AG09309 (cell line): ENCODE measurements at places on chromosomes 2 and 18.

GRCh38 chr2:196534495-196534894 lies 105.0 kb upstream of the CCDC150 start:
- no peak for DNase-seq

DNA sequence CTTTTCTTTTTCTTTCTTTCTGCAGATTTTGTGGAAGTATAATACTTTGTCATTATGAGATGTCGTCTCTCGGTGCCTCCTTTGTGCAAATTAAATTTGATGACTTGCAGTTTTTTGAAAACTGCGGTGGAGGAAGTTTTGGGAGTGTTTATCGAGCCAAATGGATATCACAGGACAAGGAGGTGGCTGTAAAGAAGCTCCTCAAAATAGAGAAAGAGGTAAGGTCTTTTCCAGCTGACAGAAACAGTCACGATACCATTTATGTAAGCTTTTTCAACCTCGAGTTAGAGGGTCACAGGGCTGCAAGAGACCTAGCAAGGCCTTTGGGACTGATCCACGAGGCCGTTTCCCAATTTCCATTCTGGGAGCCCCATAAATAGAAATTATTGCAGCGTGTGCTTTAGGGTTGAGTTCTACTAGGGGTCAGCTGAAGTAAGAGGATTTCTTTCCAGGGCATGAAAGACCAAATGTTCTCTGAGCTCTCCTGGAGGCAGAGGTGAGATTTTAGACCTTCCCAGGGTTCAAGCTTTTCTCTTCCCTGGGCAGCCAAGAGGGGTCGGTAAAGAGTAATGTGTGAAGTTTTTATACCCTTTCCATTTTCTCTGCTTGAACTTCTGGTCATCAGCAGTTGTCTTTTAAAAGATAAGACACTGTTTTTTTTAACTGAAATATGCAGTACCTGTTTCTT lies 15.5 kb downstream of the MAP3K20 start:
- no peak for DNase-seq

DNA sequence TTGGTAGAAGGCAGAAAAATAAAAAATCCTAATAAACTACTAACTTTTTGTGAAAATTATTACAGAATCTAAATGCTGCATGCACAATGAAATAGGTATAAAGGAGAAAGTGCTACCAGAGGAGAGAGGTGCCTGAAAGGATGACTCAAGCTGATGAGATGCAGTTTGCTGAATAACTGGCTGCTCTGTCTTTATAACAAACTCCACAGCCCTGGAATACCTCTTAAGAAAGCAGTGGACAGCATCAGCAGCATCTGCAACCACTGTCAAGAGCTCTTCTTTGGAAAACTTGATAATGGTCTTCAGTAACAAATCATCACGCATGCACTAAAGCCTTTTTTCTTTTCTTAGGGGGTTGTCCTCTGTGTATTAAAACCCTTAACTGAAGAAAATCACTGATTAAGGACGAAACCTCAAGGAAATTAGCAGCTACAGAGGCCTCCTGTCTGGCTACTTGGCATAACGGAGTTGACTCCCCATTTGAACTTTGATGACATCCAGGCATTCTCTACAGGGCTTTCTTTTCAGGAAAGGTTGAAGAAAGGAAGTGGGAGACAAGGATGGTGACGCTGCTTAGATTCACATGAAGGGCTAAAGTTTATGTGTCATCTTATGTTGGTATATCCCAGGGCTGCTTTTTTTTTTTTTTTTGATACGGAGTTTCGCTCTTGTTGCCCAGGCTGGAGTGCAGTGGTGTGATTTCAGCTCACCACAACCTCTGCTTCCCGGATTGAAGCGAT lies 28.8 kb downstream of the WDFY1 start:
- DNase-seq: no peak

GRCh38 chr2:191869781-191870180 lies 22.9 kb upstream of the CAVIN2 start:
- DNase-seq: no peak

DNA sequence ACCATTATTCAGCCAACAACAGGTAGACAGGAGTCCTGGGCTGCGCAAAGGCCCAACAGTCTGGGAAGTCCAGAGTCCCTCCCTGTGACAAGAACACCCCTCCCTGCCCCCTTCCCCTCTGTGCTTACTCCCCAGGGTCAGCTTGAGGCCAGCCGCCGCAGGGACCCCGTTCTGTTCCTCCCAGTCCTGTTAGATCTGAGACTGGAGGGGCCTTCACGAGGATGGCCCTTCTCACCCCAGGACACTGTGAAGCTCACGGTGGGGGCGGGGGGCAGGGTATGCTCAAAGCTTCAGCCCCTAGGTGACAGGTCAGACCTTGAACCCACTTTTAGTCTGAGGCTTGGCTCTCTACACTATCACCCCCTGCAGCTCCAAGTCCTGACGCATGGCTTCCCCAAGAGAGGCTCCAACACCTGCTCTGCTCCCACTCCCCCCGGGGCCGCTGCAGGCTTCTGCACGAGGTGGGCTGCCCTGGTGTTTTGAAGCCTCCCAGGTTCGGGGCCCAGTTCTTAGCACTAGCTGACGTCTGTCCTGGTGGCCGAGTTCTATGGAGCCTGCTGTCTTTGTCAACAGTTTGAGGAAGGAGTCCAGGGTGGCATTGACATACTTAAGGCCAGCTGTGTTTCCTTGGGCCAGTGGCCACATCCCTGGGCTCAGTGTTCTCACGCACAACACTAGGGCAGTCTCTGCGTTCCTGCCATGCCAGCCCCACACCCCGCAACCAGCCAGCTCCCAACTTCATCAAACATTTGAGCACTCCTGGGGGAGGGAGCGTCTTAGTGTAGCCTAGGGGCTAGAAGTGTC lies 37.2 kb upstream of the HPCAL1 start:
- DNase-seq: no peak

DNA sequence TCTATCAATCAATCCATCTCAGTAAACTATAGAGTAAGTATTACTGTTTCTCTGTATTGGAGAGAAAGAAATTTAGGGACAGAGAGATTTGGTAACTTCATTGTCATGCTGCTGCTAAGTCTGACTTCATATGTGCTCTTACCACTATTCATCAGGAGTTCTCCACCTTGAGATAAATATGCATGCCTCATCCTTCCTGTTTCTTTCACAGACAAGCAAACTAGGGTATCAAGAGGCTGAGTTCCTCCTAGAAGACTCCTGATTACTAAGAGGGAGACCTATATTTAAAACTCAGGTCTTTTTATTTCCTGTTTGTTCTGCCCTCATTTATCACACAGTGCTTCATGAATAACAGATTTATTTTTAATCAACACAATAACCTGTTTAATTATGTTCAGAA lies 34.1 kb downstream of the RIT2 start:
- no peak for DNase-seq

DNA sequence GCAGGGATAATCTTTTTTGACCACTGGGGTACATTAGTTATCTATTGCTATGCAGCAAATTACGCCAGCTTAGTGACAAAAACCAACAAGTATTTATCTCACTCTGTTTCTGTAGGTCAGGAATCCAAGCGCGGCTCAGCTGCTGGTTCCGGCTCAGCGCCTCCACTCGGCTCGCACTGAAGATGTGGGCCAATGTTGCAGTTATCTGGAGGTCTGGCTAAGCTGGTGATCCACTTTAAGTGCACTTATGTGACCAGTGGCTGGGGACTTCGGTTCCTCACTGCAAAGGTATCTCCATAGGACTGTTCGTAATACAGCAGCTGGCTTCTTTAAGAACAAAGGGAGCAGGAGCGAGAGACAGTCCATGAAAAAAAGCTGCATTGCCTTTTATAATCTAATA lies 591.9 kb downstream of the TMEM182 start:
- DNase-seq: no peak

- no peak for DNase-seq
These were observed 97.4 kb downstream of the OSR1 start for GRCh38 chr2:19261061-19261460.

DNA sequence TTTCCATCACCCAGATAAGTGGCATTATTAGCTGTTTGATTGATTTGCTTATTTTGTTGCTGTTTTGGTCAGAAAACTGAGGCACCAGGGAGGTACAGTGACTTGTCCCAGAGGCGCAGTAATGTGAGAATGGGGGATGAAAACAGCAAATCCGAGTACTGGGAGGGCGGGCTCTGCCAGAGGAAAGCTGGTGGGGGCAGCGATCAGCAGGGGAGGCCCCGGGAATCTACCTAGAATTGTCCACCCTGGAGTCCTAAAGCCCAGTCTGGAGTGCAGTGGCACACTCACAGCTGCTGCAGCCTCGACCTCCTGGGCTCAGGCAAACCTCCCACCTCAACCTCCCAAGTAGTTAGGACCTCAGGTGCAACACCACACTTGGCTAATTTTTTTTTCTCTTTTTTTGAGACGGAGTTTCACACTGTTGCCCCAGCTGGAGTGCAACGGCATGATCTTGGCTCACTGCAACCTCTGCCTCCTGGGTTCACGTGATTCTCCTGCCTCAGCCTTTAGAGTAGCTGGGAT lies 17.0 kb upstream of the PTMA start:
- DNase-seq: no peak

DNA sequence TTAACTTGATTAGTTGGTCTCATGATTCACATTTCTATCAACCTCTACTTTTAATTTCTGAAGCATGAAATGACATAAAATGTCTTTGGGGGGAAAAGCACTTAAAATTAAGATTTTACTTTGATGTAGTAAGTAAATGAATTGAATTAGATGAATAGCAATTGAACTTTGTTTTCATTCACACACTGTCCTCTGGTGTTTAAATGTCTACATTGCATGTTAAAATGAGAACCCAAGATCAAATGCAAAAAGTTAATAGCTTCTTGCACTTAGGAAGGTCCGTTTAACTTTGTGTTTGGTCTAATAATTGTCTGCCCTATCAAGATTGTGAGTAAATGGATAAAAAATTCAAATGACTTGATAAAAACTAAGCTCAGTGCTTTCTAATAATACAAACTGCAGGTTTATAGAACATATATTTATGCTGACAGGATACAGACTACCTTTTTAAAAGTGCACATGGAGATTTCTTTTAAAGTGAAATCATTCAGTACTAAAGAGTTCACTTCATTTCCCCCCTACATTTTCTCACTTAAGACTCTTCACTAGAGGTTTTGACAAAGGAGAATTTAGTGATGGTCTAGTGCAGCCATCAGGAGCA lies 156.2 kb upstream of the NABP1 start:
- DNase-seq: no peak

GRCh38 chr2:235551965-235552364 lies 58.1 kb downstream of the AGAP1 start:
- DNase-seq: peak; percentile 17

GRCh38 chr2:197081294-197081693 lies 154.8 kb upstream of the PGAP1 start:
- DNase-seq: no peak

GRCh38 chr2:211946960-211947359 lies 591.6 kb downstream of the ERBB4 start:
- DNase-seq: no peak

DNA sequence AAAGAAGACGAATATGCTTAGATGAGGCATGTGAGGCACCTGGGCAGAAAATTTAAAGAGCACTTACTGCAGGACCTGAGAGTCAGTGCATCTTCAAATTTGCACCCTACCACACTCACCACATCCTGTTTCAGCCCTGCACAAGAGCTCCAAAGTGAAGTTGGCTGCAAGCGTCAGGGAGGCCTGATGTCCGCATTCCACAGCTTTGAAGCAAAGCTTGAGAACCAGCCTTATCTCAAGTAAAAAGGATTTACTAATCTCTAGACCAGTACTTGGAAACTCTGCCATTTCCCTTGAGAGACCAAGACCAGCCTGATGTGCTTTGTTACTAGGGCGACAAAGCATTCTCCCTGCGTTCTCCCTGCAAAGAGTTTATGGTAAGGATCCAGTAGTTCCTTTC lies 3.4 kb upstream of the ASNSD1 start:
- no peak for DNase-seq

- DNase-seq: no peak
These were observed 160.9 kb upstream of the SLC1A4 start for GRCh38 chr2:64828261-64828660.

GRCh38 chr2:50355891-50356290 lies 676.0 kb downstream of the NRXN1 start:
- no peak for DNase-seq

- no peak for DNase-seq
These were observed 1.8 kb downstream of the MEMO1 start for GRCh38 chr2:32008805-32009515.

DNA sequence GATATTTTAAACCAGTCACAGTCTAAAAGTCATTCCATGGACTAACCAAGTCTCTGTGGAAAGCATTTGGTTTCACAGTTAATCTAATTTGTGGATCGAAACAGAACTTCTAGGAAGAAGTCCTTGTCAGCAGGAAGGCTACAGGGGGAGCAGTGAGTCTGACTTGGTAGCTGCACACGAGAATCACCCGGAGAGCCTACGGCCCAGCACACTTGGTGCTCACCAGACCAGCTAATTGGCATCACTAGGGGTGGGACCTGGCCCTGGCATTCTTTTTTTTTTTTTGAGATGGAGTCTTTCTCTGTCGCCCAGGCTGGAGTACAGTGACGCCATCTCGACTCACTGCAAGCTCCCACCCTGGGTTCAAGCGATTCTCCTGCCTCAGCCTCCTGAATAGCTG lies 97.7 kb downstream of the ZNF532 start:
- DNase-seq: no peak

DNA sequence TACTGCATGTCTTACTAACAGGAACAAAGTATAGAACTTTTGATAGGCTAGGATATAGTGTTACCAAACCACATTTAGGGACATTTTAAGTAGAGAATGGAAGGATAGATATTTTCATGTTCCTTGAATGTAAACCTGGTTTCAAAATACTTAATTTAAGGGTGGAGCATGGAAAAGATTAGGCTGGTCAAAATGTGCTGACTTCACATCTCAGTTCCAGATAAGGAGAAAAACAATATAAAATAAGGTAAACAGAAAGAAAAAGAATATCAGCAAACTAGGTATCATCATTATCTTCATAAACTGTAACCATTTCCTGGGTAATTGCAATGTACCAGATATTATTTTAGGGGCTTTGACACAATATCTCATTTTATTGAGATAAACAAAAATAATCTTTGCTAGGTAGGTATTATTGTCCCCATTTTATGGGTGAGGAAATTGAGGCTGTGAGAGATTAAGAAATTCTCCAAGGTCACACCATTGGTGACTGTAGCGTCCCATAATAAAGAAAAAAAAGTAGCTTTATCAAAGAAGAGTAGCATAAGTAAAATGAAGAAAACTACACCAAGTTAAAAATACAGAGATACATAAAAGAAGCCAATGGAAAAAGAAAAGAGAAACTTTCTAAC lies 3.6 kb downstream of the PDE11A start:
- no peak for DNase-seq

GRCh38 chr18:28176948-28177827 lies at the start of gene CDH2:
CDH2 (minus strand) TSS chr18:28177130; CDS start chr18:28177022, 108 bp downstream.
- DNase-seq: peak; percentile 83

DNA sequence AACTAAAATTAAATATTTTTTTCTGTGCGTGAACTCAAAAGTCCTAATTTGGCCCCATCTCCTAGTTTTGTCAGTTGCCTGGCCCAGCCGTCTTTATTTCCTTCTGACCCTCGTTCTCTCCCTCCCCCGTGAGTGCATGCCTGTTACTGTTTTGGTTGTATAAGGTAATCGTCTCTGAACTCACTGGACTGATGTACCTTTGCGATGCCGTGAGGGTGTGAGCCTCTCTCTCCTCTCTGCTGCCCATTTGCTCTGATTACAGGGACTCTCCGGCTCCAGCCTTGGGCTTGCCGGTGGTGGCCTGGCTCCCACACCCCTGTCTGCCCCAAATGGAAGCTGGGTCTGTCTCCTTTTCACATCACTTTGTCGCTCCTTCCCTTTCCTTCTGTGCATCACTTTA lies 66.5 kb upstream of the RBM44 start:
- DNase-seq: no peak

- DNase-seq: no peak
These were observed 85.8 kb upstream of the FAM237A start for GRCh38 chr2:206556357-206556949.
